Midbrain (tissue), 1 donor: ENCODE measurements at places on chromosomes 12 and 14.

DNA sequence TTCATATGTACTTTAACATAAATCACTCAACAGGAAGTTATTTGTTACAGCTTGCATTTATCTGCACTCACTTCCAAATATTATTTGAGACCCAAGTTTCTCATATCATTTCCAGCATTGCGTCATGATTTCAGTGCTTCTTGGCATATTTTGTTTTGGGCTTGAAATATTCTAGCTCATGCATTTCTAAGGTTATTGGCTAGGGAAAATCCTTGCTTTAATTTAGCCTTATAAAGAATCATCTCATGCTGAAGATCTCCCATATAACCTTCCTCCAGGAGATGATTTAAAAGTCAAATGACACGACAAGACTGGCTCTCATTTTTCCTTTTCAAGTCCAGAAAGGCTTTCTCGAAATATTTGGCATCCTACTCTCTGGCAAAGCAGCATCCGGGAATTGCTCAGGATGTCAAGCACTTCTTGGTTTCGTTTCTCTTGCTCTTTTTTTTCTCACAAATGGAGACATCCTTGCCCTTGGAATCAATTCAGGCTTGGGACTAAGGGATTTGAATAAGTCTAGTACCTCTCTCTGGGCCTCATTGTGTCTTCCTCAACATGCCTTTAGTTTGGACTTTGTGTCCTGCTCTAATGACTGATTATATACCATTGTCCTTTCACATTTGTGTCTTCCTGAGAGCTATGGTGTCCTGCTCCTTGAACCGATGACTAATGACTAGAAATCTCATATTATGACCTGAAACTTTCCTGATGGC, 295.0 kb downstream of the RMST start:
- no peak for DNase-seq

- no peak for DNase-seq
Observed at GRCh38 chr14:61453103-61453767, 131.9 kb downstream of the PRKCH start.

- no peak for DNase-seq
Observed at GRCh38 chr12:124923905-124924734, 9.7 kb upstream of the UBC start.

- peak; percentile 45 for DNase-seq
Observed at GRCh38 chr14:69263364-69263763, 3.4 kb downstream of the GALNT16 start.

GRCh38 chr12:128365651-128366231, 98.8 kb downstream of the TMEM132C start:
- DNase-seq = peak; percentile 53

- DNase-seq = no peak
Observed at GRCh38 chr12:56129206-56129941, 1.3 kb downstream of the ESYT1 start.

DNA sequence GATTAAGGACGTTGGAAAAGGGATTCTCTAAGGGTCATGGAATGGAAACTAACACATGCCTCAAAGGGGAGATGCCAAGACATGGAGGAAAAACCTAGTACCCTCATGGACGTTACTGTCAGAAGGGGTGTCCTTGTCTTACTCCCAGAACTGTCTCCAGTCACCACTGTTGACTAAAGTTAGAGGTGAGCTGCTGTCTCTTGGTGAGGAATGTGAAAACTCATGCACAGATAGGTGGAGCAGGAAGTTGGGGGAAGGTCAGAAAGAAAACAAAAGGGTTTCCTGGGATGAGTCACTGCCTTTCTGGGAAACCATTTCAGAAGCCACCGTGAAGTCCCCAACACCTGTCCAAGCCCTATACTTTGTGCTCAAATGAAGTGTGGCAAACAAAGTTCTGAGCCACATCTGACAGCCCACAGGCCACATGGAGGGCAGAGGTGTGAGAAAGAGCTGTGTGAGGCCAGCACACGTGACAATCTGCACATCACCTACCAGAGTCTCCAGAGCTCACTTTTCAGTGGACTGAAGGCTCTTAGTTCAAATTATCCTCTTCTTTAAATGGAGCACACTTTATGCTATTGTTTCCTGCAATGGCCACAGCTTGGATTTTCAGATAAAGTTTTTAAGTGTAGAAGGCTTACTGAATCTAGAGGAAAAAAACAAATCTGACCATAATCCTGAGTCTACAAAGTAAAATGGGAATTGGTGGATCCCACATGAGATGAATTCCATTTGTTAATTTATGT, 92.9 kb upstream of the EGLN3 start:
- no peak for DNase-seq

GRCh38 chr12:2693244-2693860, 101.4 kb upstream of the FKBP4 start:
- no peak for DNase-seq

DNA sequence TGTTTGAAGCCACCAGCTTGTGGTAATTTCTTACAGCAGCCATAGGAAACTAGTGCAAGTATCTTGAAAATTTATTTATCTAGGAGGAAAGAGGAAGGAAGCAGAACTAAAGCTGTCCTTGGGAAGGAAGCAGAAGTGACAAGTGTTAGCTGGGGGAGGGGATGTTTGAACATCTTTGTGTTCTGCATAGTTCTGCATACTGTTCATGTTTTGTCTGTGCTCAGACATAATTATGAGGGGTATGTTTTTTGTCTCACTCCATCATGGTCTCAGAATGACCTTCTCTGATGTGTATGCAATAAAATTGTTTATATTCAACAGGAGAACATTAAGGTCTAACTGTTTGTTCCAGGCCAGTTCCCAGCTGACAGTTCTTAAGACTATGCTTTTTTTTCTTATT, 606.5 kb downstream of the GALC start:
- peak; percentile 8 for DNase-seq

GRCh38 chr12:41509271-41510055, 321.3 kb downstream of the PDZRN4 start:
- DNase-seq = no peak

DNA sequence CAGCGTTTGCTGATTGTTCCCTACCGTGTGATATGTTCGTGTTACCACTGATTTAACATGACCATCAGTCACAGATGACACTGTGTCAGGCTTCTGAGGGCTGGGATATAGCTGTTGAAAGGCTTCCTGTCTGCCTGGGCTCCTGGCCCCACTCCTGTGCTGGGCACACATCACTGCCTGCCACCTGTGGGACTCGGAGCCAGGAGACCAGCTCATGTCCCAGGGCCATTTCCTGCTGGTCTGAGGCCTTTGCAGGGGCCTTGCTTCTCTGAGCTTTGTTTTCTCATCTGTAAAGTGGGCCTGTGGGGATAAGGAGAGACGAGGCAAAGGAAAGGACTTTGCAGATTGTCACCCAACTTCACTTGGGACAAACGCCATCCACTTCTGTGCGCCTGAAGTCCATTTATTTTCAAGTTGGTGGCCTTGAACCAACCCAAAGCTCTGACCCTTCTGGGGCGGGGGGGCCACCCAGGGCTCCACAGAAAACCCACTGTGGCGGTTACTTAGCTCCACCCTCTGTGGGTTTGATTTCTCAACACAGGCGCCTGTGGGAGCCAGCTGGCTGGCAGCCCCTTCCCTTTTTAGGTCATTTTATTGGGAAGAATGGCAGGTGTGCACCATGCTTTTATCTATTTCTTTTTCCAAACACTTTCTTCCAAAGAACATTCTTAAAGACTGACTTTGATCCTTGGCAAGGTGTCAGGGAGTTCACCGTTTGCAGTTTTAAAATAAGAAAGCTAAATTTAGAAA, 54.1 kb downstream of the BEGAIN start:
- DNase-seq = no peak

DNA sequence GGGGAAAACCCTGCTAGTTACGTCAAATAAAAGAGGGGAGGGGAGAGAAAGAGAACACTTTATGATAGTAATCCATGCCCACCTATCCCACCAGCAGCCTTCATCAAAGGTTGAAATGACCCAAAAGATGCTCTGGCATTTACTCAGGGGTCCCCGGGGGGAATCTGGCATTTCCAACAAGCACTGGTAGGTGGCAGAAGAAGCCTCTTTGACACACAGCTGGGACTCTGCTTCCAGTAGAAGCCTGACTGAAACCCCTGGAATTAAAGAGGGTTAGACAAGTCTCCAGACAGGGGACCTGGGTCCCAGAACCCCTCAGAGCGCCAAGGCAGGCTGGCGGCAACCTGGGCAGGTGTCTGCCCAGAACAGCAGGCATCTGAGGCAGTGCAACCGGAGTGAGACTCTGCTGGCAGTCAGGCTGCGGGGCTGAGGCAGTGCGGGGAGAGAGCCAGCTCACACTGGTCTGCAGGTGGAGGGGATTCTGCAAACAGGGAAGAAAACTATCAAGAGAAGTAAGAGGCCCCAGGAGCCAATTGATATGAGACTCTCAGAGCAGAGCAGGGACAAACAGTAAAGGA, 85.0 kb upstream of the CAPRIN2 start:
- no peak for DNase-seq

- no peak for DNase-seq
Observed at GRCh38 chr14:85224241-85224640, 305.7 kb upstream of the FLRT2 start.
